ENCODE measurements at places on chromosomes 13 and 19.

DNA sequence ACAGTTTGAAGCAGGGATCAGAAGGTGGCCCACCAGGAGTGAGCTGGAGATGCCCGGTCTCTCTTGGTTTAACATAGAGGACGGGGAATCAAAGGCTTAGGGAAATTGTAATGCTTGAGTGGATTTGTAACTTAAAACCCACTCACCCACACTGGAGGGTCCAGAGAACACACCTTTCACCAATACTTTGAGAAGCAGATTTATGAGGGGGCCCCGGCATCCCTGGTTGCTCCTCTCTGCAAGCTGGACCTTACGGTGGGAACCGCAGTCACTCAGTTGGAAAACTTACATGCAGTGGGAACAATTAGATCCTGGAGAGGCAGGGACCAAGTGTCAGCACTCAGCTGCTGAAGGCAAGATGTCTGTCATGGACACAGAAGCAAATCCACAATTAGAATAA, 20.5 kb downstream of the PPP5C start:
- no peak for DNase-seq

- DNase-seq, result no peak
Observed at GRCh38 chr19:9937001-9937411, 691 bp upstream of the OLFM2 start.

DNA sequence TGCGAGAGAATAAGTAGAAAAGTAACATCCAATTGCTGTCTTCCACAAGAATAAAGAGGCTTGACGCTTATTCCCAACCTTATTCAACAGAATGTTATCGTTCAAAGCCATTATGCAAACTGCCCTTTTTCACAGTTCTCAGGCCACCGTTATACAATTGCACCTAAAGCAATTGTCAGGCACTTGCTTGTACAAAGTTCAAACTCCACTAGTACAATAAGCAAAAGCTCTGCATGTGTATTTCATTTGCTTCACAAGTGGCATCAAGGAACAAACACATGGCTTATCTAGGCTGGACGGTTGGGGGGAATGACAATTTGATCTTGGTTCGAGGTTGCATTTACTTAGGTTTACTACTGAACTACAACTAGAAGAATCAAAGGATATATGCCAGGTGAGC, 815.6 kb downstream of the EFNB2 start:
- DNase-seq, result no peak

- DNase-seq, result no peak
Observed at GRCh38 chr13:47901441-47901840, 99.6 kb downstream of the SUCLA2 start.

- DNase-seq, result no peak
Observed at GRCh38 chr19:52600639-52601024, 30.5 kb downstream of the ZNF701 start.

- no peak for DNase-seq
Observed at GRCh38 chr19:982567-983170, 1.5 kb upstream of the WDR18 start.

DNA sequence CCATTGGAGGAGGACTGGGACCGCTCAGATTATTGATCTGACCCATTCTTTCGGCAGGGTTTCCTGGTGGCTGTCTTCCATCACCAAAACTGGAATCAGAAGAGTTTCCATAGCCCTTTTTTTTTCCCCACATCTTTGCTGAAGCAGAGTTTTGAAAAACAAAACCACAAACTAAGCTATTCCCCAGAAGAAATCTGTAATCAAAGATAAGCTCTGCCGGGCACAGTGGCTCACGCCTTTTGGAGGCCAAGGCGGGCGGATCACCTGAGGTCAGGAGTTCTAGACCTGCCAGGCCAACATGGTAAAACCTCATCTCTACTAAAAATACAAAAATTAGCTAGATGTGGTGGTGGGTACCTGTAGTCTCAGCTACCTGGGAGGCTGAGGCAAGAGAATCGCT, 4.2 kb upstream of the ICAM1 start:
- no peak for DNase-seq

GRCh38 chr19:41641879-41642485, 15.1 kb upstream of the CEACAM4 start:
- peak; percentile 16 for DNase-seq

- DNase-seq, result no peak
Observed at GRCh38 chr19:49590971-49591730, at the start of gene PRR12. Gene PRR12 (plus strand): TSS chr19:49591182. CDS start chr19:49591655, 473 bp downstream.

DNA sequence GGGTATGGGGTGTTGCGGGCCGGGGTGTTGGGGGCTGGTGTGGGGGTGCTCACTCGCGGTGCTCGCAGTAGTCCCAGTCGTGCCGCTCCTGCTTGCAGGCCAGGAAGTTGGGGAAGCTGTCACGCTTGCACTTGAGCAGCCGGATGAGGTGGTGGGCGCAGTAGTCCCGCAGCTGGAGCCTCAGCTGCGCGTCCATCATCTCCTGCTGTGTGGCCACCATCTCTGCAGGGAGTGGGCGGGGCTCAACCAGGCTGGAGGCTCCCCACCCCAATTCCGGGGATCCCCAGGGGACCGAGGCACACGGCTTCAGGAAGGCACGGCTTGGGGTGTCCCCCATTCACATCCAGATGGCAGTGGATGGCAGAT, 5.2 kb downstream of the NDUFB7 start:
- no peak for DNase-seq
